ENCODE measurements at places on chromosomes 11 and 22. TPM values are rescaled to one million over a fixed set of nuclear protein-coding genes. Genes with fewer than 3 reads are reported as not detected.

Gene ARHGEF12
- 16.0 TPM for total RNA-seq

Gene OR51B4
- not detected for total RNA-seq

Gene OR6T1
- not detected for total RNA-seq

Gene HPX
- 0.67 TPM for total RNA-seq

Gene MMP27
- total RNA-seq = not detected

Gene CCDC116
- 0.06 TPM for total RNA-seq

Gene RFPL1
- total RNA-seq = not detected

Gene MUC5AC
- 3.6 TPM for total RNA-seq

Gene PIWIL4
- 0.19 TPM for total RNA-seq

Gene MALAT1
- 26.0 TPM for total RNA-seq

Gene IGSF22
- not detected for total RNA-seq

Gene TEX54
- not detected for total RNA-seq

Gene SF1
- 173 TPM for total RNA-seq

Gene BTBD10
- total RNA-seq = 41.0 TPM

Gene LMO2
- total RNA-seq = 0.31 TPM

Gene OR8D1
- total RNA-seq = not detected

Gene SMIM35
- total RNA-seq = not detected

Gene APOBEC3F
- 1.9 TPM for total RNA-seq

Gene NOX4
- not detected for total RNA-seq

Gene CABP4
- total RNA-seq = not detected

Gene NEFH
- 0.07 TPM for total RNA-seq
